ENCODE measurements at places on chromosomes 7 and 10. TPM values are rescaled to one million over a fixed set of nuclear protein-coding genes. Genes with fewer than 3 reads are reported as not detected.

Gene FAM237B
- not detected for total RNA-seq

Gene CRPPA
- total RNA-seq, result 0.26 TPM

Gene CPA1
- not detected for total RNA-seq

Gene ASB10
- total RNA-seq, result not detected

Gene PRSS1
- total RNA-seq, result not detected

Gene CLCN1
- under 0.01 TPM for total RNA-seq

Gene MYH16
- total RNA-seq, result not detected

DNA sequence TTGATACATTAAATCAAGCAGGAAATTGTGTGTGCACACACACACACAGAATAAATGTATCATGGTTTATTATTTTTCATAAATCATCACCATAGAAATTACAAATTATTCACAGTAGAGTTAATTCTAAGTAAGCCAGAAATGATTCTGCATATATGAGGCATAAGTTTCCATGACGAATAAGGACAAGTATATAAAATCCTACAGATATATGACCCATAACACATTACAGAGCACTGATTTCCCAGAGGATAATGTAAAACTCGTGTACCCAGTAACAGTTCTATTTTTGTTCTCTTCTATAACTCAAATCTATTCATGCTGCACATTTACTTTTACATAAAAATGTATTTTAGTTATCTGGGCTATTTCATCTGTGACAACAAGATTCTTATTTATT is 169.7 kb downstream of the LRRTM3 start:
- no peak for DNase-seq

- no peak for DNase-seq
Measured at GRCh38 chr7:51326656-51327286, 10.2 kb upstream of the COBL start.

GRCh38 chr7:50415844-50416364 is 34.2 kb downstream of the FIGNL1 start:
- no peak for DNase-seq

DNA sequence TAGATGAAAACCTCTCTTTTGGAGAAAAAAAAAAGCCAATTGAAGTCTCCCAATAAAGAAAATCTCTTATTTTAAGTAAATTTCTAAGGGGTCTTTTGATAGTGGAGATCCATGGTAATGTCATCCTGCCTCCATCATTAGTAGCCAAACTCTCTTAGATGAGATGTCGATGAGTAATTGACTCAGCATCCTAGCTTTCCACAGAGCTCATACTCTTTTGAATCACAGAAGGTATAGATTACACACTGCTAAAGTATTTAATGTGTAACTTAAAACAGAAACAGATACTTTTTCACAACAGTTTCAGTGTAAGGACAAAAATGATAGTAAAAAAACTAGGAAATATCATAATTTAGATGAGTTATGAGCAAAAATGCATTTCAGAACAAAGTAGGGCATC is 19.4 kb downstream of the MAGI2 start:
- DNase-seq, result no peak

DNA sequence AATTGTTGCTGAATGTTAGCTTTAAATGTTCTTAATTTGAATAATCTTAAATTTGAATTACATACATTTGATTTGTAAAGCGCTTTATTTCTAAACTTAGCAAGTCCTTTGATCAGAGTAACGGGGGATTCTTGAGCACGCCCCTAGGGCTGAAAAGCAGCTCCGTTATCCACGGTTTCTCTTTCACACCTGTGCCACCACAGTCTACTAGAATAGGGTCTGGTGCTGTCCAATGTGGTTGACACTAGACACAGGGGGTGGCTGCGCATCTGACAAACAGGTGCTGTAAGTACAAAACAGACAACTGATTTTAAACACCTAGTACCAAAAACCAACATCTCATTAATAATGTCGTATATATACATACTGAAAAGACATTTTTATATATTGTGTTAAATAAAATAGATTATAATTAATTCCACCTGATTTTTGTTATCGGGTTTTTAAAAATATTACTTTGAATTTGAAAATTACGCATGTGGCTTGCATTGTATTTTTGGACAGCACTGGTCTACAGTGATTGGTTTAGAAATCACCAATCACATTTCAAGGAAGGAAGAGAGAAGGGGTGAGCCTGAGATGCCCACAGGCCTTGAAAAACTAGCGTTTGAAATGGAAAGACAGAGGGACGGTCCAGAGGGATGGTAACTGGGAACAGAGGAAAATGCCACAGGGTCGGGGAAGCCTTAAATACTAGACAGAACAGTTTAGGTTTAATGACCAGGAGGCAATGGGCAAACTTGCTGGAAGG is 7.3 kb downstream of the SEPHS1 start:
- no peak for DNase-seq

GRCh38 chr7:32803406-32804141 is 88.0 kb downstream of the KBTBD2 start:
- DNase-seq, result no peak

DNA sequence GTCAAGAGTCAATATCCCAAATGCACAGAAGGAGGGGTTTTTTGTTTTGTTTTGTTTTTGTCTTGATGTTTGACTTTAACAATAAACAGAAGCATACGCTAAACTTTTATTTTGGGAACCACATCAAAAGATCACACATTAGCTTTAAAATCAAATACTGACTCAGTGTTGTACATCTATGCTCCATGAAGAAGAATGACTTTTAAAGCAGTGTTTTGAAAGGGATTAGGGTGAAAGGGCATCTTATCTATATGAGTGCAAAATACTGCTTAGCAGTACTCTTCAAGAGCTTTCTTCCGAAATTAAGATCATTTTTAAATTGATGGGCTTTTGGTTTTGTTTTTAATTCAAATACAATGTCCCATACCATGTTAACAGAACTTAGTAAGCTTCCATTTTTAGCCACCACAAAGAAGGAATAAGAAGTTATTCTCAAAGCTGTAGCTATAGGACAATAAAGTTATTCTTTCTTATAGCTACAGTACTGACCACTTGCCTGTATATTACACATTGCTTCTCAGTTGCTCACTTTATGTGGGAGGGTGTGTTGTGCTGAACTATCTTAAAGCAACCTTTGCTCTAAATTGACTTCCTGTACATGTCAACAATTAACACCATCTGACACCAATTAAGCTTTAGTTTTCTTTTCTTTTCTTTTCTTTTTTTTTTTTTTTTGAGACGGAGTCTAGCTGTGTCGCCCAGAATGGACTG is 144.3 kb upstream of the KAT6B start:
- DNase-seq, result no peak

DNA sequence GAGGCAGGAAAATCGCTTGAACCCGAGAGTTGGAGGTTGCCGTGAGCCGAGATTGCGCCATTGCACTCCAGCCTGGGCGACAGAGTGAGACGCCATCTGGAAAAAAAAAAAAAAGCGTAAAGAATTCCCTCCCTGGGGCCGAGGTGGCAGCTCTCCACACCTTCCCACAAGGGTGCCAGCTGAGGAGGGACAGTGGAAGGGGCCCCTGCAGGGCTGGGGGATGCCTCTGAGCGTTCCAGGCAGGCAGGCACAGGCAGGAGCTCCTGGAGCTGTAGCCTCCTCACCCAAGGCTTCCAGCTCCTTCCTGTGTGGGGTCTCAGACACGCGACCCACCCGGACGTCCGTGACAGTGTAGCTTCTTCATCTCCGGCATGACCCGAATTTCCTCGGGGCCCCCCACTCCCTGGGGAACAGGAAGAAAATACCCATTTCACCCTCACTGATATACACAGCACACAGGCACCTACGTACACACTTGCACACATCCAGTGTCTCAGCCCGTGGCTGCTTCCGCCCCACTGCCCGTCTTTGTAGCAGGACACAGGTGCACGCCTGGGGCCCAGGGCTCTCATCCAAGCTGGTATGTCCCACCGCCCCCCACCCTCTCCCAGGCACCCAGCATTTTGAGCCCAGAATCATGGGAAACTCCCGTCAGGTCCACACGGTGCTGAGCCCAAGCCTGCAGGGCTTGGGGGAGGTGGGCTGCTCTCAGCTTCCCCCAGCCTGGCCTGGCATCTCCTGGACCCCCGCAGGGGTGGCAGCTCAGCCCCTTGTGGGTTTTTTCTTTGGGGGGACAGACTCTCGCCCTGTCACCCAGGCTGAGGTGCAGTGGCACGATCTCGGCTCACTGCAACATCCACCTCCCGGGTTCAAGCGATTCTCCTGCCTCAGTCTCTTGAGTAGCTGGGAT is 25.7 kb downstream of the GRIFIN start:
- DNase-seq, result no peak

DNA sequence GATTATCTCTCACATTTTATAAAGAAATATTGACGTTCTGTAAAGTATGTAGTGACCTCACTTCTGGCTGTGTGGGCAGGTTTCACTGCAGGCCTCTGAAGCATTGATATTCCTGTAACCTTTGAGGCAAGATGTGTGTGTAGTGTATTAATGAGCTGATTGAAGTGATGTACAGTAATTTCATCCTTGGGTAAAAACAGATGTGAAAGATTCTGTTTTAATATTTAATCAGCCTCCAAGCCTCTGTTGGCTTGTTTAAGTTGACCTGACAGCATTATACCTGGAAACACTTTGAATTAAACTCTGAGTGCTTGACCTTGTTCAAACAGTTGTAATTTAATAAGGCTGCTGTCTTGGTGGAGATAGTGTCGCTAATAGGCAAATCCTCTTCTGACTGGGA is 74.9 kb downstream of the KAT6B start:
- no peak for DNase-seq

- no peak for DNase-seq
Measured at GRCh38 chr7:82268632-82269031, 174.9 kb downstream of the CACNA2D1 start.

- no peak for DNase-seq
Measured at GRCh38 chr7:27202862-27203134, 2.9 kb upstream of the HOXA13 start.

DNA sequence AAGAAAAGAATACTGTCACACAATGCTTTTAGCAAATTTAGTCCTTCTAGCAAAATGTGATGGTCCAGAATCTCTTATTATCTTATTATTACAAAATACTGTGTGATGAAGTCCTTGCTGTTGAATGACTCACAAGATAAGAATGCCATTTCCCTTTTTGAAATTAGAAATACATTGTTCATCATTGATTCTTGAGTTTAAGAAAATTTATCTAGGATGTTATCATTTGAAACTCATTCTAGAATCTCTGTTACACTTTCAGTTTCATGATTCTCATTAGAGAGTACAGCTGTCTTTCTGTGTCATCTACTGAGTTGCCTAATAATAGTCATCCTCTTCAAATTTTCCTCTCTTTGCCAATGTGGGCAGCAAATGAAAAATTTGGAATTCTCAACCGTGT is 9.6 kb downstream of the ZKSCAN5 start:
- no peak for DNase-seq

- no peak for DNase-seq
Measured at GRCh38 chr7:70506434-70506833, 625.5 kb upstream of the GALNT17 start.

GRCh38 chr7:93145354-93145753 is 2.8 kb downstream of the SAMD9L start:
- no peak for DNase-seq

DNA sequence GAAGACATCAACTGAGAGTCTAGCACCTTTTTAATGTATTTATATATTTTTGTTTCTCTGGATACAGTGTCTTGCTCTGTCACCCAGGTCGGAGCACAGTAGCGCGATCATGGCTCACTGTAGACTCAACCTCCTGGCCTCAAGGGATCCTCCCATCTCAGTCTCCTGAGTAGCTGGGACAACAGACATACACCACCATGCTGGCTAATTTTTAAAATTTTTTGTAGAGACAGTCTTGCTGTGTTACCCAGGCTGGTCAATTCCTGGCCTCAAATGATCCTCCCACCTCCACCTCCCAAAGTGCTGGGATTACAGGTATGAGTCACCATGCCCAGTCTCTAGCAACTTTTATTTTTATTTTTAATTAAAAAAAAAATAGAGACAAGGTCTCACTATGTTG is 51.4 kb upstream of the ANLN start:
- DNase-seq, result no peak

- no peak for DNase-seq
Measured at GRCh38 chr7:140607441-140607989, 33.1 kb downstream of the DENND2A start.
